ENCODE measurements at places on chromosomes 1 and 21.

- no peak for DNase-seq
Observed at GRCh38 chr1:219296430-219297355, 123.0 kb downstream of the LYPLAL1 start.

DNA sequence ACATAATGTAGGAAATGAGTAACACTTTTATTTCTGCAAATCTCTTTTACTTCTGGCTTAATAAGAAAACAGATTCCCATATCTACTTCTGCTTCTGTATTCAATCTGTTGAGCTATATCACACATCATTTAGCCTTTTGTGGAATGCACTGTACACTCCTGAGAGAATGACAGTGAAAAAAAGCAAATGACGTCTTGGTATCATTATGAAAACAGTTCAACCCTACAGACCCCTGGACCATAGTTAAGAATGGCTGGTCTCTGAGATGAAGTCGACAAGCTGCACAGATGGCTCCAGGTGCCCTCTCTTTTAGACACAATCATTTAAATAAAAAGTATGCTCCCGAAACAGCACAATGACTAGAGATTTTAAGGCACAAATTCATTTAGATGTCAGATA lies 247.0 kb downstream of the RERE start:
- DNase-seq: no peak

GRCh38 chr21:16324630-16325029 lies 594.8 kb downstream of the USP25 start:
- DNase-seq: no peak

- DNase-seq: no peak
Observed at GRCh38 chr1:233094269-233094668, 143.9 kb downstream of the NTPCR start.

DNA sequence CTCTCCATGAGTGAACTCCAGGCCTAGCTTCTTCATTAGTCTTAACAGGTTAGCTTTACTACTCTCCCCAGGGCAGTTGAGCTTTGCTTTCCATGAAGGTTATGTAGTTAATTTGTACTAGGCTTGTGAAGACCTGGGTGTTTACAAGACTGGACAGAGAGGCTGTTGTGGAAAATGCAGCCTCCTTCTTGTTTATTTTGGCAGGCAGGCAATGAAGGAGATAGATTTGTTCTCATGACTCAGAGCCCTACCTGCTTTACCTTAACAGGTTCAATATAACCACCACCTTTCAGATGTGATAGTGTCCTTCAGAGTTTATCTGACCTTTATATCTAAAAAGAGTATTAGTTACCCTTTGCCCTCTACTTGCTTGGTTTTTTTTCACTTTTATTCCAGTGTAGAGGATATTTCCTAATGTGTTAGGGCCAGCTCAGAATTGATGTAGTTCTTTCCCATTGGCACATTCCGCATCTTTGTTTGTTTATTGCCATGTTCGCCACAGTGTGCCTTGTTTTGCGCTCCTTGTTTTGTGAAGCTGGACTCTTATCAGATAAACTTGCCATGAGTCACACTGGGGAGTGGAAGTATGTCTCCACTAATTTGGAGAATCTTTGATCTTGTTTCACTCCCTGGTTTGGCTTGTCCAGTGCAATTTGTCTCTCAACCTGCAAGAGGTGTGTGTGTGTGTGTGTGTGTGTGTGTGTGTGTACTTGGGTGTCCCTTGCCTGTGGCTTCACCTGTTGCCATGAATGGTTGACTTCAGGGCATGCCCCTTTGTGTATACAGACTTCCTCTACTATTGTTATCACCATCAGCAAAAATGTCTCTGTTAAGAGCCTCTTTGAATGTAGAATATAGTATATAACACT lies 87.4 kb upstream of the MACF1 start:
- DNase-seq: no peak

DNA sequence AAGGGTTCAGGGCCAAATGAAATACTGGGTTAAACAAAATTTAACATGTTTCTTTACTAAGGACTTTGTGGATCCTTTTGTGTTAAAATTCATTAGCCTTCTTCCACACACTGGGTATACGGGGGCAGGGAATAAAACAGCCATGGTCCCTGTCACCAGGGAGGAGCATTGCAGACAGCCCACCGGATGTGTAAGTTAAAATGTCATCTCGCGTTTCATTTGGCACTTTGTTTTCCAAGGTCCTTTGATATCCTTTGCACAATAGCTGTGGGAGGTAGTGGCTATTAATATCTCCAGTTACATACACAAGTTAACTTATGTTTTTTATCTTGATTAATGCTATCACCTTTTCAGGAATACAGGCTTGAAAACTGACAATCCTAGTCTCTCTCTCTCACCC lies 172.7 kb downstream of the BARHL2 start:
- no peak for DNase-seq

DNA sequence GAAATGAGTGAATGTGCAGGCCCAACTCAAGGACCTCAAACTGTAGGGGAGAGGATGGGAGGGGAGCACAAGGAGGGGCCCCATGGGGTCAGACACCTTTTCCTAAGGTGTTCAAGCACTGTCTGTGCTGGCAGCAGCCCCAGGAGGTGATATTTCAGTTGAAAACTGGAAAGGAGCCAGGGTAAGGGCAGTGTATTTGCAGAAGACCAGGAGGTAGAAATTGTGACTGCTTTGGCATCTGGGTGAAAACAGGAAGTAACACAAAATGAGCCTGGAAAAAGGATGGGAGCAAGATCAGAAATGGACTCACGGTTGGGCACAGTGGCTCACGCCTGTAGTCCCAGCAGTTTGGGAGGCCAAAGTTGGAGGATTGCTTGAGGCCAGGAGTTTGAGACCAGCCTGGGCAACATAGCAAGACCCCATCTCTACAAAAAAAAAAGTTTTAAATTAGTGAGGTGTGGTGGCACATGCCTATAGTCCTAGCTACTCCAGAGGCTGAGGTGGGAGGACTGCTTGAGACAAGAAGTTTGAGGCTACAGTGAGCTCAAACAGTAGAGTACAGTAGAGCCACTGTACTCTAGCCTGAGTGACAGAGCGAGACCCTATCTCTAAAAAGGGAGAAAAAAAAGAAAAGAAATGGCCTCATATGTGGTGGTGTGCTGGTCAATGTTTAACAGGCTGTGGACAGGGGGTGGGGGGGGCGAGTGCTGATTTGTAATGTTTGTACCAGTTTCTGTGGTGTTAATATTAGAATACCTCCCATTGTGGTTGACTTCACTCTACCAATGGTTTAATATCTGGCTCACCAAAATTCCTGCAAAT lies 76.2 kb upstream of the ANGPTL1 start:
- no peak for DNase-seq

GRCh38 chr21:28538987-28539622 lies 453.6 kb downstream of the LTN1 start:
- no peak for DNase-seq

DNA sequence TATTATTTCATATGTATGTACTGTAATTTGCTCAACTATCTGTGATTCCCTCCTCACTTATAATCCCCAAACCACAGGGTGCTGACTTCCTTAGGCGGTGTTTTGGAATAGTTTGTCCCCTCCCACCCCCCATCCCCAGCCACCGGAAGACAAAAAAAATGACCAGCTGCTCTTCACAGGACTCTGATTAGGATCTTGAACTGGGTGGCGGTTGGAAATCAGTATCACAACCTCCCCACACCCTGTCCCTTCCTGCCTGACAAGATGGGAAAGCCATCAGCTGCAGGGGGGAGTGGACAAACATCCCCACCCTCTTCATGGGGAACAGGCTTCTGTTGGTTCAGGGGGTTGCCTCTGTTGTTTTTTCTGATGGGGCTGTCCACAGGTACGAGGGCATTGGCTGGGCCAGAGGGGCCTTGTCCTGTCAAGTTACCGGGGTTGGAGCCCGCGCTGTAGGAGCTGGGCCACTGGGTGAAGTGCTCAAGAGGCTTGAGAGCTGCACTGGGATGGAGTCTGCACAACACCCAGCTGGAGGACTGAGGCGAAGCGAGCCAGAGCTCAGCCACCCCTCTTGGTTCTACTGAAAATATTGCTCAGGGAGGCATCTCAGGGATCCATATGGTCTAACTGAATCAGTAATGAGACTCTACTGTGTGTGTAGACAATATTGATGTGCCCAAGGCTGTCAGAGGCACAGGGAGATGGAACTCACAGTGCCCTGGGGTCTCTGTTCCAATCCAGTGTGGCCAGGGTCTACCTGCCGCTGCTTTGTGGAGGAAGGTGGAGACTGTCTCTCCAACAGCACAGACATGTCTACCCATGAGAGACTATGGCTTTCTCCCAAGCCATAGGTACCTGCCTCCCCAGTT lies 28.2 kb downstream of the NAV1 start:
- no peak for DNase-seq

GRCh38 chr1:52836035-52836434 lies 6.5 kb upstream of the ZYG11A start:
- DNase-seq: no peak

DNA sequence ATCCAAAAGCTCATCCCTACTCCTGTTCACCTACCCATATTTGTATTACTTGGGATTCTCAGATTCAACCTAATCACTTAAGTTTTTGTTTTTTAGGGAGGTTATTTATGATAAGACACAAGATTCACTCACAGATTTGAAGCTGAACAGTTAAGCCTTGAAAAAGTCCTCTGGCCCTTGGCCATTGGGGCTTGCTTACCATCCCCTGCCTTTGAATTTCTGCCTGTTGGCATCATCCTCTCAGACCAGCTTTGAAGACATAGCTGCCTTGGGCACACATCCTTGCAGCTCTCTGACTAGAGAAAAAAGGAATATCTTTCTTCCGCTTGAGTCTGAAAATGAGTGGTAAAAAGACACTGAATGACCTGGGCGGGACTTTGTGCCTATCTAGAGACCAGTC lies 41.8 kb upstream of the RALGPS2 start:
- no peak for DNase-seq
